GM06990 (cell line): ENCODE measurements at places on chromosomes 1 and 21.

DNA sequence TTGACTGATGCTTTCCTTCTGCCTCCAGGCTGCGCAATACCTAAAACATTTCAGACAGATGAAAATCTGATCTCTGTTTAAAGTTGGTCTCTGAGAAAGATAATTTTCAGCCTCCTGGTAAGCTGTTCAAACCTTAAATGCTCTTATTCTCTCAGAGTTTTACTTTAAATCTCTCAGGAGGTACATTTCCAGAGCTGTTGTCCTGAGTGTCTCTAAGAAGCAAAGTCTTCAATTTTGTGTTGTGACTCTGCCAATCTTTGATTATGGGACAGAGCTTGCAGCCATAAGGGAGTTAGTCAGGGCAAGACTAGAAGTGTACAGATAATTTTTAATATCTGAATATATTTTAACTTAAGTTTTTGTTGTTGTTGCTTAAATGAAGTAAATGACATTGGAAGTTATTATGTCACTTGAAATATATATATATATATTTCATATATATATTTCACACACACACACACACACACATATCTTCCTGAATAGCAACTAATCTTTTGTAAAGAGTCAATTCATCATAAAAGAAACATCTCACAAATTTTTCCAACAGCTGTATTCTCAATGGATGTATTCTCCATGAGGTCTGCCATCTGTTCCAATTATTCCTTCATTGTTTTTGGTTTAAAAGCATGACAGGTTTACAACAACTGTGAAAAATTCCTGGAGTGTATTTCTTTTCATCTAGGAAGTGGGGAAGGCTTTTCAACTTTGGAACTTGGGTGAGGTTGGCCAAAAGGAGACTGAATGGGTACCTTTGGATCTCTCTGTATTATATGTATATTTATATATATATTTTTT, 259.4 kb downstream of the BACH1 start:
- DNase-seq: no peak

DNA sequence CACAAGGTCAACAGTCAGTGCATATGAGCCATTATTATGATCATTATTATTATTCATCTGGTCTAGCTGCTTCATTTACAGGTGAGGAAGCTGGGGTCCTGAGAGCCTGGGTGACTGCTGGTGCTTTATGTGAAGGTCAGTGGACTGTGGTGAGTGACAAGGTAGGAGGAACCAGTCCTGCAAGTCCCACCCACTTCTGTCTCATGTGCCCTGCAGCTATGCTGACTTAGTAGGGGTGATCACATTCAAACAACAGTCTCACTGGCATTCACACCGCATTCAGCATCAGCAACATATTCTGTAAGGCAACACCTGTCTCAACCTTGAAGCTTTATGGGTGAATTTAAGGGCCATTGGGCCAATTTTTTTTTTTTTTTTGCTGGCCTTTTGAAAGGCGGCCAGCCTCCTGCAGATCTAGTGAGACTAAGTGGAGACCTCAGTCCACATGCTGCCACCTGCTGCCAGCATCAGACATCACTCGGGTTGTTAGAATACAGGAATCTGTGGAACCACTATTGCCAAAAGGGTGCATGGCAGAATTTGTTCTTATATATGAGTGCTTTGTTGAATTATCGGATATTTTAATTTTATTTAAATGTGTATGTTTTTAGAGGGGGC, 59.9 kb upstream of the CACNA1E start:
- no peak for DNase-seq

- DNase-seq: no peak
Observed at GRCh38 chr1:44417351-44418021, 12.4 kb downstream of the RNF220 start.

- DNase-seq: no peak
Observed at GRCh38 chr1:12185036-12185917, 18.5 kb downstream of the TNFRSF1B start.

GRCh38 chr21:25424048-25424447, 183.2 kb downstream of the MRPL39 start:
- DNase-seq: no peak

DNA sequence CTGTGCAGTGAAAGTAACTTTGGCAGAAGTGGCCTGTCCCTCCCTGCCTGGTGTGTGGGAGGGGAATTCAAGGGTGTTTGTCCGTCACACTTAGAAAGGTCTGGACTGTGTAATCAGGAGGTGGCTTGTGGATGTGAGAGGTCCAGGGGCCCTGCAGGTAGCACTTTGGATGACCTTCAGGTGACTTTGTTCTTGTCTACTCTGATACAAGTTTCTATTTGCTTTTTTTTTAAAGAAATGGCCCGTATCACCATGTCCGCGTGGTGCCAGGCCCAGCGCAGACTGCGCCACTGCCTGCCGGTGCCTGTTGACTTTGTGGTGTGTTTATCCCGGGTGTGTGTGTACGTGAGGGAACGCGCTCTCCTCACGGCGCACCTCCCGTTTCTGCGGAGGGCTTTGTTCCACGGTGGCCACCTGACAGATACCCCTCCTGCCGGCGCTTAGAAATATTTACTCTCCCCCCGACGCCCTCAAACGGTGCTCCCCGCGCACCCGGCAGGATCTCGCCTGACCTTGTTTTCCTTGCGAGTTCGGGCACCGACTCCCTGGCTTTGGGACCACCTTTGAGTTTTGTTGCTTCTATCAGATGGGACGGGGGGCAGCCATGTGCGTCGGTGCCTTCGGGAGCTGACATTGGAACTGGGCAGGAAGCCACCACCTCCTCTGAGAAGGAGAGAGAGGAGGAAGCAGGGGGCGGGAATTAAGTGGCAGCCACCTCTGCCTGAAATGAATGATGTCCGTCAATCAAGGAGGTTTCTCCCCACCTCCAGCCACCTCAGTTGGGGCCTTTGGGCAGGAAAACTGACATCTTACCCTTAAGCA, 119.4 kb downstream of the PRDM16 start:
- DNase-seq: no peak

GRCh38 chr1:41898191-41898713, 20.5 kb downstream of the HIVEP3 start:
- no peak for DNase-seq

GRCh38 chr1:79388694-79389361, 382.3 kb upstream of the ADGRL4 start:
- no peak for DNase-seq

GRCh38 chr1:33824971-33825370, 38.9 kb upstream of the HMGB4 start:
- no peak for DNase-seq

DNA sequence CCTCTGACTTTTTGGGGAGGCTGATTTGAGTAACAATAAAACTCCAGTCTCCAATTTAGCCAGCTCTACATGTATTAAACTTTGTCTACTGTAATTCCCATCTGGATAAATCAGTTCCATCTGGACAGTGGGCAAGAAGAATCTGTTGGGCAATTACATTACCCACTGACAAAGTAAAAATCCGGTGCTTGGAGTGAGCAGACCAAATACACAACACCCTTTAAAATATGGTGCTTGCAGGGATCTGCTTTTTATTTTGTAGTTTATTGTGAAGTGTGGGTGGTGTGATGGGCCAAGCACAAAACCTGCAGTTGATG, 8.9 kb upstream of the CD55 start:
- no peak for DNase-seq

DNA sequence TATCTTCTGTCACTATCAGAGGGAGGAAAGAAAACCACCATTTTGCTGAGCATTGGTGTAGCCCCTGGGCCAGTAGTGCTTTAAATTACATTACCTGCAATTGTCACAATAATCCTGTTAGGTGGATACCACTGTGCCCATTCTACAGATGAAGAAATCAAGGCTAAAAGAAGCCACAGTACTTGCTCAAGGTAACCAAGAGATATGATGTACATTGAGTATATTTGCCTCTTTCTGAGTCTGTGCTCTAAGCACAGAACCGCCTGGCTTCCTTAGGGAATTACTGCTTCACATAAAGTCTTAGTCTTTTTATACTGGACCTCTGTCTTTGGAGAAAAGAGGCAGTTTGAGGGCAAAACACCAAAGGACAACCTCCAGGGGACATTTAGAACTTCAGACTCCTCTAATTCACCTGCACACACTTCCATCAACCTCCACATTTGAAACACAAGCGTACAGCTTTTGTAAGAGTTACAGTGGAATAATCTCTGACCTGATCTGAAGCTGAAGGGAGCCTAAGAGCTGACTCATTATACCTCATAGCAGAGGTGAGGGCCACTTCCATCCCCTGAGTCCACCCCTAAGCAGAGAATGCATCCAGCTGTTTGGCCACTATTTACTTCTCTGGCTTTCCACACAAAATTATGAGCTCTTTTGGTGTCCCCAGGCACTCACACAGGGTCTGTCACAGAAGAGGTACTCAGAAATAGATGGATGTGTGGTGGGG, 61.8 kb downstream of the PLPP3 start:
- no peak for DNase-seq

GRCh38 chr21:26027696-26028095, 142.9 kb downstream of the APP start:
- no peak for DNase-seq

DNA sequence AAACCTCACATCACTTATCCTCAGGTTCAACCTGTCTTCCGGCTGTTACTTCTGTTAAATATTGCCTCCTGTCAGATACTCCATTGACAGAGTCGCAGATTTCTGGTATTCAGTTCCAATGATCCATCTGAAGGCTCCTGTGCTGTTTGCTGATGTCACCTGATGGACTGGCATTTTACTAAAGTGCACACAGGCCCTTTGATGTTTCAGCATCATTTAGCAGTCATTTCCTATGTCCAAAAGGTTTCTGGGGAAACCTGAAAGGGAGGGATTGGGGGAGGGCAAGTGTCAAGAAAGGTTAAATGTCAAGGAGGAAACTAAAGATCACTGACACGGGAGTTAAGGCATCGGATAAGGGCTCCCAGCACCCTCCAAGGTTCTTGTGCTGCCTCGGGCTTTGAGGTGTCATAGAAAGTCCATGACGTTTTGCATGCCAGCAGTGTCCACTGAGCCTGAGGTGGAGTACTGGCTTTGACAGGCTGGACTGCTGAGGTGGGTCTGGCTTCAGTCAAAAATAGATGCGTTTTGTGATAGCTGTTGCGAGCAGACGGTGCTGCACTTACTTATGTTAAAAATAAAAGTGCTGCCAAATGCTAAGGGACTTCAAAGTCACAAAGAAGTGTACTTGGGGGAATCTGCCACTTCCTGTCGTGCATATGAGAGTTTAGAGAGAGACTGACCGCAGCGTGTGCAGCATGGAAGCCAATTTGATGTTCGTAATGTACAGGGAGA, 30.8 kb downstream of the XCL2 start:
- no peak for DNase-seq

GRCh38 chr1:150311762-150312161, 9.6 kb upstream of the PRPF3 start:
- no peak for DNase-seq

GRCh38 chr1:64343105-64343822, 126.7 kb upstream of the CACHD1 start:
- DNase-seq: no peak

GRCh38 chr1:170634293-170634692, 29.6 kb upstream of the PRRX1 start:
- no peak for DNase-seq

DNA sequence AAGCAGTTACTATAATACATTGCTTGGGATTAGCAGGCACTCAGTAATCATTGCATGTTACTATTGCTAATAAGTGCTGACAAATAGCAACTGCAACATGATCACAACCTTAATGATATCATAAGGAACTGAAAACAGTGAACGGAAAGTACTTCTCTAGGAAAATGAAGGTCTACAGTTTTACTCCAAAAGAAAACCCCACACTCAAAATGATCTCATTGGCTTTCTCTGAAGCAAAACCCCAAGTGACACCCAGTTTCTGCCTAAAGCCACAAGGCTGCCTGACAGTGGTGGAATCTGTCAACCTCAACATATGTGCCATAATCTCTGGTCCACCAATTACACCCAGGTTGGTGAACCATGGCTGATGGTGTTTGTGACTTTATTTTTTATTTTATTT, 137.6 kb downstream of the PTGER3 start:
- DNase-seq: no peak

DNA sequence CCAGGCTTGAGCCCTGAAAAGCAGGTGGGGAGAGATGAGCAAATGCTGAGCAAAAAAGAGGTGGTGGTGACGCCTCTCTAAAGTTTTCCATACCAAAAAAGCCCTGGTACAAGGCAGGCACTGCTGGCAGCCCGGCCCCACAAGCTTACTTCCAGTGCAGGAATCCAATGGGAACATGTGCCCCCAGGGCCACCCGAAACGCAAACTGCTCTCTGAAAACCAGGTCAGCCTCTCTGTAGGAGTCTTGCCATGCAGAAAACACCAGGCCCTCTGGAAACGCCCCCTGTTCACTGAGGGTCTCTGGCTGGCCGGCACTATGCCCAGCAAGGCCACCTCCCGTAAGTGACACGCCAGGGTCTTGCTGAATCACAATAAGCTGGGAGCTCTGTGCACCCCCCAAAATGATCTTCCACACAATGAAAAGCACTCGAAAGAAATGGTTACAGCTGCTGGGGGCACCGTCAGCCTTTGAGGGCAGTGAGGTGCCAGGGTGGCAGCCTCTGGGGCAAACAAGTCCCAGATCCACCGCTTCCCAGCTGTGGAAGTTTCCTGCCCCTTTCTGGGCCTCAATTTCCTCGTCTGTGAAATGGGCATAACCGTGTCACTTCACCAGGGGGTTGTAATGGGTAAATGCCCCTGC, 170.5 kb downstream of the TOMM20 start:
- DNase-seq: no peak

GRCh38 chr1:170732252-170732588, 68.3 kb downstream of the PRRX1 start:
- no peak for DNase-seq

- DNase-seq: peak; percentile 34
Observed at GRCh38 chr1:59007820-59008598, 224.2 kb upstream of the JUN start.

DNA sequence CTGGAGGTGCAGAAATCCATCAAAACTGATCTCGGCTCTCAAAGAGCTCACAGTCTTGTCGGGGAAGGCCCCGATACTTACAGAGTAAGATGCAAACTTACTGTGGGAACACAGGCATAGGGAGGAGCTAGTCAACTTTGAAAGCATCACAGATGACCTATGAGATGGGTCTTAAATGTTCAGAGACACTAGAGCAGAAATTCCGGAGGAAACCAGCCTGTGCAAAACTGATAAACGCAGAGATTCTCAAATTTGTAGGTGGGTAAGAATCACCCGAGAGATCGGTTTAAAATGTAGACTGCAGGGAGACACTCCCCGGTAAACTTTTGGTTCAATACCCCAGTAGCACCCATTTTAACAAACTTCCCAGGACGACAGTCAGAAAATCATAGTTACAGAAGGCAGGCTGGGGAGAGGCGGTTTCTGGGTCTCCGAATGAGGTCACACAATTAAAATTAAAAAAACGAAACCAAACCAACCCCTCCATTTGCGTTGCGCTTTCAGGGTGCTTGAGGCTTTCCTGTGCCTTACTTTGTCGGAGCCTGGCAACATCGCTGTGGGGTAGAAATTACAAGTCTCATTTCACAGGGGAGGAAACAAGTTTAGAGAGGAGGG, 755 bp upstream of the THRAP3 start:
- peak; percentile 48 for DNase-seq

- no peak for DNase-seq
Observed at GRCh38 chr1:201537891-201538611, 876 bp upstream of the NAV1 start.
